ENCODE measurements at places on chromosomes 16 and 17. TPM values are rescaled to one million over a fixed set of nuclear protein-coding genes. Genes with fewer than 3 reads are reported as not detected.

Gene STRADA
- total RNA-seq = 15.3 TPM

Gene SLC12A3
- 0.25 TPM for total RNA-seq

Gene RUNDC3A
- 3.4 TPM for total RNA-seq

Gene MED1
- 22.0 TPM for total RNA-seq

Gene WFDC1
- not detected for total RNA-seq

Gene KRTAP2-3
- not detected for total RNA-seq

Gene CCL17
- not detected for total RNA-seq

Gene PRR29
- total RNA-seq = 1.1 TPM

Gene HGS
- 88.7 TPM for total RNA-seq

Gene PARN
- total RNA-seq = 27.2 TPM
